Effector memory CD8-positive, alpha-beta T cell (primary cell): ENCODE measurements at places on chromosomes 3 and 15.

GRCh38 chr15:75061272-75061671, 37.9 kb downstream of the PPCDC start:
- DNase-seq: no peak

DNA sequence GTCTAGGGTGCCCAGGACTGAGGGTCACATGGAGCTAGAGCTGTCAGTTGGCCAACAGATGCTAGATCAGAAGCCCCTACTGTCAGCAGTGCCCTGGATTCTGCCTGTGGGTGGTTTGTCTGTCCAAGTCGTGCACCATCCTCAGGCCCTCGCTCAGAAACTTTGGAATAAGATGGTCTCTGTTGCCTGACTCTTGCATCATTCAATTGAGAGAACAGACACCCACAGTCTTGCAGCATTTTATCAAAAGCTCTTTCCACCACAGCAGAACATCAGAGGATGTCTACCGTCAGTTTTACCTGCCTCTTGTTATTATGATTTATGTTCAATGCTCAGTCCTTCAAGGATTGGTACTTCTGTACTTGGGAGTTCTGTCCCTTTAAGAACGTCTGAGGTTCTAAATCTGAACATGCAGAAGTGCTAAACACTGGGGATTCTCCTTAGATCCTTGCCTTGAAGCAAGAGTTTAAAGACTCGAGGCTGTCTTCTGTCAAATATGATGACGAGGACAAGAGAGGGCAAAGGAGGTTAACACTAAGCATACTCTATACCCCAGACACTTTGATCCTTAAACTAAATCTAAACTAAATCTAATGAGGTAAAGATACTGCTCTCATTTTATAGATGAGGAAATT, 4.8 kb downstream of the AQP9 start:
- no peak for DNase-seq

GRCh38 chr3:41024031-41024836, 175.1 kb upstream of the CTNNB1 start:
- DNase-seq: no peak

- DNase-seq: no peak
Observed at GRCh38 chr3:155347901-155348300, 54.4 kb upstream of the STRIT1 start.
